A549 treated with CpdA at 1 μM for 4 hours (cell line): ENCODE measurements at places on chromosomes 11 and 22. TPM values are rescaled to one million over a fixed set of nuclear protein-coding genes. Genes with fewer than 3 reads are reported as not detected.

Gene HMOX1
- 591 to 973 TPM (median 747 TPM) in 5 replicates for total RNA-seq

Gene POTEH
- 0.06 TPM in 1 of 5 replicates, not detected in the others for total RNA-seq

Gene OR52N4
- not detected in 5 replicates for total RNA-seq

Gene MUC2
- 0.09 to 0.54 TPM (median 0.21 TPM) in 5 replicates for total RNA-seq

Gene OR56B4
- not detected in 5 replicates for total RNA-seq

Gene BRSK2
- total RNA-seq, result 4.3 to 7.7 TPM (median 7.0 TPM) in 5 replicates

Gene AIFM3
- 2.0 to 4.6 TPM (median 3.5 TPM) in 5 replicates for total RNA-seq

Gene SPON1
- 0.02 TPM in 1 of 5 replicates, not detected in the others for total RNA-seq

Gene LMNTD2
- total RNA-seq, result 2.0 to 3.5 TPM (median 2.3 TPM) in 5 replicates

Gene CATSPERZ
- 2.3 to 3.7 TPM (median 2.9 TPM) in 5 replicates for total RNA-seq

Gene MUC6
- under 0.01 to 0.01 TPM in 2 of 5 replicates, not detected in the others for total RNA-seq

Gene ALKBH8
- total RNA-seq, result 7.5 to 12.0 TPM (median 8.4 TPM) in 5 replicates

Gene GVQW3
- 0.68 to 1.7 TPM (median 1.1 TPM) in 5 replicates for total RNA-seq

Gene CRYBB2
- total RNA-seq, result 0.08 to 0.23 TPM in 2 of 5 replicates, not detected in the others

Gene CHST1
- total RNA-seq, result 1.0 to 1.5 TPM (median 1.2 TPM) in 5 replicates

Gene ANKK1
- 0.02 to 0.12 TPM in 2 of 5 replicates, not detected in the others for total RNA-seq

Gene HTR3A
- total RNA-seq, result not detected in 5 replicates

Gene UCP3
- 1.0 to 2.0 TPM (median 1.7 TPM) in 5 replicates for total RNA-seq
